ENCODE measurements at places on chromosomes 2 and 18. TPM values are rescaled to one million over a fixed set of nuclear protein-coding genes. Genes with fewer than 3 reads are reported as not detected.

DNA sequence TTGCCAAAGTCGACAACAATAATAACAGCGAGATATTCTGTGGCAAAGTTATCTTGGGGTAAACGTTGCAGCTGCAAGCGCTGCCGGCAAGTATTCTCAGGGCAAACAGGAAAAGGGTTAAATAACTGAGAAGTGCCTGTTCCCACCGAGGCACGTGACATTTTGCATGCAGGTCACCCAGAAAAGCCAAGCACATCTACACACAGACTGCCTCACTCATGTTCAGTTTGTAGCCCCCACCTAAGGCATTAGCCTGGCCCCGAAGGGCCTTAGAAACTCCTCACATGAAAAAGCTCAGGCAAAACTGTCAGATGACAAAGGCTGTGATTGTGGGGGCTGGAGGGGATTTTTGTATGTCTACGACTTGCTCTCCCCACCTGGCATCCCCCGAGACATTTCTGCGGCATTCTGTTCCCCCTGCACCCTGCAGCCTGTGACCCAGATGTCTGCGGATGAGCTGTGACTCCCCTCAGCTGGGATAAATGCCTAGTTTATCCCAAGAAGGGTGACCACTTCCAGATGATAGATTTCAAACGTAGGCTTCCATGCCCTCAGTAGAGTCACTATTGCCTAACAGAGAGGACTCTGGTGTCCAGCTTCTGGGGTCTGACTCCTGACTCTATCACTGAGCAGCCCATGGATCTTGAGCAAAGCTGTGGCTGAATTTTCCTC, 215.2 kb upstream of the SIX2 start:
- no peak for DNase-seq

DNA sequence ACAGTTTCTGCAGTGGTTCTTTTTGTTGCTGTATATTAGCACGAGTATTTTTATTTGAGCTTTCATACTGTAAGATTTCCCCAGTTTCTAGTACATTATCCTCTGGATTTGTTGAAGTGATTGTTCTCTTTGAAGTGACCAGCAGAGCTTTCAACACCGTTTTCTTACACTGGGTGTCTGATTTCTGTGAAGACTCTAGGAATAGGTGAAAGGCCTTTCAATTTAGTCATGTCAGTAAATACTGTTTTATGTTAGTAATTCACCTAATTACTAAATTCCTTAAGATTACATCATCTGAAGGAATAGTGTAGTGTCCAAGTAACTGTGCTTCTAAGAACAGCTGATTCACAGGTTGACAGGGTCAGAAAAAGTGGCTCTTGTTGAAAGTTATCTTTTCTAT, 2.3 kb downstream of the PPM1B start:
- peak; percentile 83 for DNase-seq

- peak; percentile 97 for DNase-seq
Measured at GRCh38 chr2:238169708-238170251, 11.0 kb downstream of the ERFE start.

DNA sequence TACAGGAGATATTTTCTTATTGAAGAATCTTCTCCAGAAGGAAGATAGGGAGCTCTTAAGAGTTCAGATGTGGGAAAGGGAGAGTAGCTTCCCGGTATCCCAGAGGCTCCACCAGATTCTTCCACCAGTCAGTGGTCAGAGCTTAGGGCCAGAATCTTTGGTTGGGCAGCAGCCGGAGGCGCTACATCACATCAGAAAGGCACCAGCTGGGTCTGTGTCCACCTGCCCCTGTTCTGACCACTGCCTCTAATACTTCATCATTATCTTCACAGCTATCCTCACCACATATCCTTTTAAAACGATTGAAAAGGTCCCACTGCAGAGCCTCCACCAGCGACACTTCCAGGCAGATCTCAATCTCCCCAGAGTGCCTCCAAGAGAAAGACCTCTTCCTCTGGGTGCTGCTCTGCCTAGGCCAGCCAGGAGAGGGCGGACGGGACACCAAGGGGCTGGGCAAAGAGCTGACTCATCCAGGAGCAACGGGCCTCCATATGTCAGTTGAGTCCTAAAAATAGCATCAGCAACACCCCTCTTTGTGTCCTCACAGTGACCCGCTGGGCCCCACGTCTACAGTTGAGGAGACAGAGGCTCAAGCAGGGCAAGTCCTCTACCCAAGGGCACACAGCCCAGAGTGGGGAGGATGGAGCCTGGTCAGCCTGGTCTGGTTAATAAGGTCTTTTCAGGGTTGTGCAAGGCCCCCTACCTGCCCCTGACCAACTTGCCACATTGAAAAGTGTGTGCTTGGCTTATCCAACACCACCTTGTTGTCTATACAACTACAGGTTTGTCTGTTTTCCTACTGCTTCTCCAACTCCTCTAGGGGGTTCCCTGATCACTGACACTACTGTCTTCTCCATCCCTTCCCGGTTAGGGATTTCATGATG, 81.2 kb downstream of the ADD2 start:
- peak; percentile 83 for DNase-seq

- no peak for DNase-seq
Measured at GRCh38 chr18:2687390-2688001, 32.0 kb downstream of the SMCHD1 start.

Gene STK17B
- 23.9 TPM for polyA plus RNA-seq

GRCh38 chr18:1527805-1528204, 623.1 kb downstream of the ADCYAP1 start:
- DNase-seq, result no peak

GRCh38 chr2:34734662-34735061, 1135.6 kb upstream of the FAM98A start:
- DNase-seq, result no peak

Measured in fibroblast of lung (primary cell).